Neural progenitor cell (in vitro differentiated cells): ENCODE measurements at places on chromosomes 1 and 21.

- H3K4me1 ChIP-seq = no peaks in the 10 kb centered on the region
- H3K27ac ChIP-seq = no peak overlapping the region
- no peaks in the 10 kb centered on the region for H3K27me3 ChIP-seq
- no peaks in the 10 kb centered on the region for H3K36me3 ChIP-seq
Measured at GRCh38 chr1:12087797-12088314, 24.8 kb downstream of the TNFRSF8 start.

- H3K36me3 ChIP-seq = no peaks in the 10 kb centered on the region
- H3K27me3 ChIP-seq = peaks cover 37% of the 10 kb centered on the region
- H3K27ac ChIP-seq = no peak overlapping the region
- no peak for DNase-seq
- H3K4me1 ChIP-seq = no peaks in the 10 kb centered on the region
- H3K4me3 ChIP-seq = no peak overlapping the region
Measured at GRCh38 chr1:22279735-22280134, 136.8 kb upstream of the WNT4 start.

GRCh38 chr1:29511436-29511835 lies 275.1 kb downstream of the PTPRU start:
- no peak overlapping the region for H3K4me3 ChIP-seq
- no peaks in the 10 kb centered on the region for H3K27me3 ChIP-seq
- H3K4me1 ChIP-seq = peaks cover 11% of the 10 kb centered on the region
- no peak for DNase-seq
- no peak overlapping the region for H3K27ac ChIP-seq
- H3K36me3 ChIP-seq = no peaks in the 10 kb centered on the region

DNA sequence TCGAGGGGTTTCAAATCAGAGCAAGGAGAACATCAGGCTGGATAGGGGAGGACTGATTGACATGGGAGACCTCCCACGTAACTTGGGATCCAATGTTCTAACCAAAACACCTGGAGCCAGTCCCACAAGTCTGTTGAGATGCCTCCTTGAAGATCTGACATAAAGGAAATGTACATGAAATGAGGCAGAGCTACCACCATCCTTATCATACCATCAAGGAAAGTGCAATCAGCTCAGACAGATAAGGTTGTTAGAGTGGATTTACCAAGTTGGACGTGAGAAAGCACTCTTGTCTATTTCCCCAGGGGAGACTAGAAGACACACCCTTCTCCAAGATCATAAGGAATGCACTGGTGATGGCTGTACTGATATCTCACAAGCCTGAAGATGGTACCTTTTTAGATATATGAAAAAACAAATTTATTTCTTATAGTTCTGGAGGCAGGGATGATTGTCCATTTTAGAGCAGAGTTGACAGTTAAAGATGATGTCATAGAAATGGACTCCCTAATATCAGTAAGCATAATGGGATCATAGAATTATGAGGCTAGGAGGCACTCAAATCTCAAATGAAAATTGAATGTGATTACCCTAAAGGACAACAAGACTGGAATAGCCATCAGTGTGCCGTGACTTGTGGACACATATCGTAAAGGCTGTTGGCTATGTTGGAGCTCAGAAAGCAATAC lies 129.1 kb upstream of the RAB4A start:
- no peak overlapping the region for H3K4me3 ChIP-seq
- no peak overlapping the region for H3K27ac ChIP-seq
- H3K27me3 ChIP-seq = no peaks in the 10 kb centered on the region
- H3K4me1 ChIP-seq = peaks cover 8% of the 10 kb centered on the region
- H3K36me3 ChIP-seq = no peaks in the 10 kb centered on the region
